Epithelial cell of proximal tubule (primary cell): ENCODE measurements at places on chromosomes 11 and 22.

DNA sequence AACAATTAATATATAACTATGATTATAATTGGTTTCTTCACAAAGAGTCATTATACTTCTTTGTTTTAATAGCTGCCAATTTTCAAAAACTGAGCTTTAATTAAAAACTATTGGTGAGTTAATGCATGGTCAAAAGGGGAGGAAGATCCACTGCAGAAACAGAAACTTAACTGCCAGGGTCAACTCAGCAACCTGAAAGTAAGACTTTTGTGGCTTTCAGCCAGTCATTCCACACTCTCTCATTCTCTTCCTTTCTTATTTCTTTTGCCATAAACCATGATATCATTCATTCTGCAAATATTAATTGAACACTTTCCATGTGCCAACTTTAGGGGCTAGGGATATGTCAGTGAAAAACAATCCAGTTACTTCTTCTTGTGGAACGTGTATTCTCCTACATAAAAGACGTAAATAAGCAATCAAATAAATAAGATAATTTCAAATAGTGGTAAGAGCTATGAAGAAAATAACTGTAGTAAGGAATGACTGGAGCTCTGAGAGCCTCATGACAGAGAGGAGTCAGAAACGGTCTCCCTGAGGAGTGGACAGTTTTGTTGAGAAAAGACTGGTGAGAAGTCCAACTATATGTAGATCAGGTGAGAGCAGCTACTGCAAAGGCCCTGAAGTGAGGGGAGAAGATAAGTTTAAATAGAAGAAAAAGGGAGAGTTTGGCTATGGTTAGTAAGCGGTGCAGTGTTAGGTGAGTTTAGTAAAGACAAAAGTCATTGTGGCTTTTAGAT is 130.5 kb downstream of the GRIA4 start:
- DNase-seq = no peak

- DNase-seq = no peak
Observed at GRCh38 chr11:68828957-68829356, 12.8 kb downstream of the CPT1A start.

- no peak for DNase-seq
Observed at GRCh38 chr22:35894937-35895708, 133.5 kb downstream of the RBFOX2 start.

- DNase-seq = no peak
Observed at GRCh38 chr22:40547729-40548143, 88.8 kb downstream of the MRTFA start.

DNA sequence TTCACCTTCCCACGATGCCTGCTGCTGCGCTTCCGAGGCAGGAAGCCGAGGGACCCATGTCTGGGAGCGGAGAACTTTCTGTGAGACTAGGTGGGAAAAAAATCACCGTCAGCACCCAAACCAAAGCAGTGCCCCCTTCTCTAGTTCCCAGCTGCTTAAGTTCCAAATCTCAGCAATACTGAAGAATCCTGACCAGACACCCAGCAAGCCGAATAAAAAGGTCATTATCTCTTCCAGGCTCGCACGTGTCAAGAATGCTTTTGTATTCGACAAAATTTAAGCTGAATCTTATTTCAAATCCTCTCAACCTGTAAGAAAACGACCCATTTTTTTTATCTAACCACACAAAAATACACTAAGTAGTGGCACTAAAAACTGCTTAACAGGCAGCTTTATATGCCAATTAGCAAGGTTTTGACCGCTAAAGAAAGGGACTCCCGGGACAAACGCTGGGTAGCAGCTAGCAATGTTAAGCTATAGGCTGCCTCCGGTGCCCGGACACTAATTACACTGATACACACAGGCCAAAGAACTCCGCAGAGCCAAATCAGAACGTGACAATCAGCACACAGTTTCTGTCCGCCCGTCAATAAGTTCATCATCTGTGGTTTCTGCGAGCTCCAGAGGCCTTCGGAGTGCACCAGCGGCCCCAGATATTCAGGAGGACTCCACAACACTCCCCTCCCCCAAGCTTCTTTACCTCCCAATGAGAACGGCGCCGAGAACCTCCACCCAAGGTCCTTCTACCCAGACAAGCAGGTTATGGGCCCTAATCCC is 728 bp downstream of the RPL3 start:
- no peak for DNase-seq

GRCh38 chr11:65627202-65627601 is 10.7 kb upstream of the SIPA1 start:
- DNase-seq = no peak

DNA sequence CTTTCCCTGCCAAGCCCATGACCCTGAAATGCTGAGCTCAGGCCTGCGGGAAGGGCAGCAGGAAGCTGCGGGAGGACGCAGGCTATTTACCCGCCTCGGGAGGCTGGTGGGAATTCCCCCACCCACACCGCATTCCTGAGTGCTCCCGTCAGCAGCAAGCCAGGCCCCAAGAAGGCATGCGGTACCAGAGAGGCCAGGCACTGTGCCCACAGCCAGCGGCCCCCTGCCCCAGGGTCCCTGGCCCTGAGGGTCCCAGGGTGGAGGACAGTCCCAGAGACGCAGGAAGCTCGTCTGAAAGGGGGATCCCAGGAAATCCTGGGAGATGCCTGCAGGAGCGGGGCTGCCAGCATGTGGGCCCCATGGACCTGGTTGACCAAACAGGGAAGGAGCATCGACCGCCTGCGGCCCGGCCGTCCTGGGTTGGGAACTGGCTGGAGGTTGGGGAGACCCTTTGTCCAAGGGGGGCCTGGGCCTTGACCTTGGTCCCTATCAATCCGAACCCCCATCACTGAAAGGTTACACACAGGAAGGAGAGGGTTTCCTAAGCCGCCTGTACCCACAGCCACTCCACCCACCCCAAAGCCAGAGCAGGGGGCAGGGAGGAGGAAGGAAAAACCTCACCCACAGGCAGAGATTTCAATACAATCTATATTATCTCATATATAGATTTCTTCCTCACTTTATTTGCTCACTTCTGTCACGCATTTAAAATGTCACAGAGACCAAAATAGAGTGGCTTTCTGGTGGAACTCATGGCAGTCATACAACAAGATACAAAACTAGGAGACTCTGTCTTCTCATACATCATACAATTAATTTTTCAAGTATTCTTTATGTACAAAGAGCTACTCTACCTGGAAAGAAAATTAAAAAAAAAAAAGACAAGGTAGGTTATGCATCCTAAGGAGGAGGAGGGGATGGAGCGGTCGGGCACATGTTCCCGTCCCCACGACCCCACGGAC is 17.1 kb downstream of the MAFF start:
- peak; percentile 67 for DNase-seq

DNA sequence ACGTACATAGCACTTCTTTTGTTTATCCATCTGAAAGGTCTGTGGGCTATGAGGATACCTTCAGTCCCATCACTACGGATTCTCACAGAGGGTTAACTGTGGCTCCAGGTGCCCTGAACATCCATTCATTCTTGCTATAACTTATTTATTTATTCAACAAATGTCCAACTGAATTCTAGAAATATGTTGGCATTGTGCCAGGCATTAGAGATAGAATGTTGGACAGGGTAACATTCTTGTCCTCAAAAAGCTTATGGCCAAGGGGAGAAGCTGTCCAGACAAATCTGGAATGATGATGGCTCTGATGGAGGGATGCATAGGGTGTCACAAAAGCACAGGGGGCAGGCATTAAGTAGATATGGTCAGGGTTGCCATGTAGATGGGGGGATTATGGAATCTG is 8.4 kb downstream of the OLFML1 start:
- DNase-seq = no peak

DNA sequence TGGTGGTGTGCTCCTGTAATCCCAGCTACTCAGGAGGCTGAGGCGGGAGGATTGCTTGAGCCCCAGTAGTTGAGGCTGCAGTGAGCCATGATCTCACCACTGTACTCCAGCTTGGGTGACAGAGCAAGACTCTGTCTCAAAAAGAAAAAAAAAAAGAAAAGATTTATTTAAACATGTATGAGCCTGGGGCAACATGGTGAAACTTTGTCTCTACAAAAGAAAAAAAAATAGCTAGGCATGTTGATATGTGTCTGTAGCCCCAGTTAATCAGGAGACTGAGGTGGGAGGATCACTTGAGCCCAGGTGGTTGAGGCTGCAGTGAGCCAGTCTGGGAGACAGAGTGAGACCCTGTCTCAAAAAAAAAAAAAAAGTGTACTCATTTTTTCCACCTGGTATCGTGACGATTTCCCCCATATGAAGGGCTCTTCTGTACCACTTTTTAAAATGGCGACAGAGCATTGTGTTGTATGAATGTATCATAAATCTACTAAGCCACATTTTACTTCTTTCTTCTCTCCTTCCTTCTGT is 16.4 kb upstream of the KCTD14 start:
- no peak for DNase-seq

GRCh38 chr11:73783483-73784020 is 4.1 kb upstream of the MRPL48 start:
- no peak for DNase-seq

DNA sequence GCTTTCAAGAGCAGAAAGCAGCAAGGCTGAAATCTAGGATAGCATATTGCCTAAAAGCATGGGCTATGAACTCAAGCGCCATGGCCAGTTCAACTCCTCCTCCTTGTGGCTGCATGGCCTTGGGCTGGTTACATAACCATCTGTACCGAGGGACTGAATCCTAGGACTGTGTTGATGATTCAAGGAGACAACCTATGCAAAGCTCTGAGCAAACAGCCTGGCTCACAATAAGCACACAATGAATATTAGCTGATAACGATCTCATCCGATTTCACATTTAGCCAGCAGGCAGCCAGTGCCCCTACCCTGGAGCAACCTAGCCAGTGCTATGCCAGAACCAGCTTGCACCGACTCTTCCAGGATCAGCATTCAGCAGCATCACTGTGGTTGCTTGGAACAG is 698.4 kb downstream of the TBC1D22A start:
- no peak for DNase-seq

DNA sequence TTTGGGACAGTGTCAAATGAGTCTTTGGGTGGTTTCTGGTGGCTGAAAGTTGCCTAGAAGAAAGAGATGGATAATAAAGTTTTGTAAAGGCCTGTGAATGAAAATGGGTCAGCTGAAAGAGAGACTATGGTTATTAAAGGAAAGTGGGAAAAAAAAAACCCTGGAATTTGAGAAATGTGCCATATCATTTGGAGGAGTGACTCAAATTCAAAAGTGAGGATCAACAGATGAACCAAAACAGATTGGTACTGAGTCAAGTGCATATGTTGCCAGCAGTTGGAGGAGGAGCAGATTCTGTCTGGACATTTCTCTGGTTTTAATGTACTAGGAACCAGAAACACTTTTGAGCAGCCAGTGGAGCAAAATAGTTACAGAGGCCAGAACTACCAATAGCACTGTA is 339.8 kb downstream of the KCNA4 start:
- DNase-seq = no peak

GRCh38 chr11:12229450-12230229 is 119.2 kb downstream of the MICAL2 start:
- DNase-seq = no peak

DNA sequence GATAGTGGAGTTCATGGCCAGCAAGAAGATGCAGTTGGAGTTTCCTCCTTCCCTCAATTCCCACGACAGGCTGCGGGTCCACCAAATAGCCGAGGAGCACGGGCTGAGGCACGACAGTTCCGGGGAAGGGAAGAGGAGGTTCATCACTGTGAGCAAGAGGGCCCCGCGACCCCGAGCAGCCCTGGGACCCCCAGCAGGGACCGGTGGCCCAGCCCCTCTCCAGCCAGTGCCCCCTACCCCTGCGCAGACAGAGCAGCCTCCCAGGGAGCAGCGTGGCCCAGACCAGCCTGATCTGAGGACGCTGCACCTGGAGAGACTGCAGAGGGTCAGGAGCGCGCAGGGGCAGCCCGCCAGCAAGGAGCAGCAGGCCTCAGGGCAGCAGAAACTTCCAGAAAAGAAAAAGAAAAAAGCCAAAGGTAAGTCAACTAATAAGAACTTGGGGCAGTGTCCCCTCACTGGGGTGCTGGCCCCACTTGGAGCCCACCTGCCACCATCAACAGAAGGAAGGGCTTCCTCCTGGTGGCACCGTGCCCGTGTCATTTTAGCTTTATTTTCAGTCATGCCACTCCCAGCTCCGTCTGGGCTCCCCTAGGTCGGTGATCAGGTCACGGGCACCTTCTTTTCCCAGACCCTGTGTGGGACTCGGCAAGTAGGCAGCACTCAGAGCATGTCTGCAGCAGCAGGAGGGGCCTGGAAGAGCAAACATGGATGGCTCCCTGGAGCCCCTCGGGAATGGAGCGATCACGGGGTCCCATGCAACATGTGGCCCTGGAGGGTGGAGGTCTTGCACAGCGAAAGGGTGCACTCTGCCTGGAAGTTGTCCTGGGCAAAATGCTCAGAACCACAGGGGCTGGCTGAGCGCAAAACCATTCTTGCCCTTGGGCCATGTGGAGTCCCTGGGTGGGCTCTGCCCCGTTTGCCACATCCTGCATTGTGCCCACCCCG is 33.3 kb downstream of the IGHMBP2 start:
- DNase-seq = no peak

- no peak for DNase-seq
Observed at GRCh38 chr11:125370561-125371389, 125.3 kb downstream of the FEZ1 start.

DNA sequence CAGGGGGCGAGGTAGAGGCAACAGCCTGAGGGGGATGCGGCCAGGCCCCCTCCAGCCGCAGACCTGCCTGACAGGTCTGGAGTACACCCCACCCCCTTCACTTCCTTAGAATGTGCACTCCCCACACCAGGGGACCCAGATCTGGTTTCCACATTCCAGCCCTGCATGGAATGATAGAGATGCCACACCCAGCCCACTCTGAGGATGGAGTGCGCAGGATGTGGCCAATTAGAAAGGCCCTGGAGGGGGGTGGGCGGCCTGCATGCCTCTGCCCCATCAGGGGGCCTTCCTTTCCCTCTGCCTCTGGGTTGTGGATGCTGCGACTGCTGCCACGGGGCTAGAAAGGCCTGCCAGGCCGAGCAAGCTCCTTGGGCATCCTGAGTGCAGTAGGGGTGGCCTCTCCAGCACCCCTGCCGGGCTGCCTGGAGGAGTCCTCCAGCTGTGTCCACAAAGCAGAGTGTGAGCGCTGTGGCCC is 28.2 kb upstream of the MGAT3 start:
- no peak for DNase-seq

GRCh38 chr11:123303924-123304323 is 108.9 kb upstream of the CLMP start:
- no peak for DNase-seq

GRCh38 chr22:28241656-28242290 is 322.7 kb upstream of the PITPNB start:
- no peak for DNase-seq

DNA sequence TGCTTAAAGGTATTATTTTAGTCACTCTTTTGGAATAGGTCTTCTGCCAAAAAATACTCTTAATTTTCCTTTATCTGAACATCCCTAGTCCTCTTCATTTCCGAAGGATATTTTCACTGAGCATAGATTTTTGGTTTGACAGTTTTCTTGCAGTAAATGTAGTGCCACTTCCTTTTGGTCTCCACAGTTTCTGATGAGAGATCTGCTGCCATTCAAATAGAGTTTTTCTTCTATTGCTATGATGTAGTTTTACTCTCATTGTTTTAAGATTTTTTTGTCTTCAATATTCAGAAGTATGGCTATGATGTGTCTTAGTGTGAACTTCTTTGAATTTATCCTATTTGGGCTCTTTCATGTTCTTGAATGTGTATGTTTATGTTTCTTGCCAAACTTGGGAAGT is 281.1 kb upstream of the SORL1-AS1 start:
- no peak for DNase-seq

- DNase-seq = no peak
Observed at GRCh38 chr22:43342347-43343261, 568 bp downstream of the SCUBE1 start.
